ENCODE measurements at places on chromosomes 1 and 21. TPM values are rescaled to one million over a fixed set of nuclear protein-coding genes. Genes with fewer than 3 reads are reported as not detected.

The LAPTM5 gene
- total RNA-seq = 130 TPM

DNA sequence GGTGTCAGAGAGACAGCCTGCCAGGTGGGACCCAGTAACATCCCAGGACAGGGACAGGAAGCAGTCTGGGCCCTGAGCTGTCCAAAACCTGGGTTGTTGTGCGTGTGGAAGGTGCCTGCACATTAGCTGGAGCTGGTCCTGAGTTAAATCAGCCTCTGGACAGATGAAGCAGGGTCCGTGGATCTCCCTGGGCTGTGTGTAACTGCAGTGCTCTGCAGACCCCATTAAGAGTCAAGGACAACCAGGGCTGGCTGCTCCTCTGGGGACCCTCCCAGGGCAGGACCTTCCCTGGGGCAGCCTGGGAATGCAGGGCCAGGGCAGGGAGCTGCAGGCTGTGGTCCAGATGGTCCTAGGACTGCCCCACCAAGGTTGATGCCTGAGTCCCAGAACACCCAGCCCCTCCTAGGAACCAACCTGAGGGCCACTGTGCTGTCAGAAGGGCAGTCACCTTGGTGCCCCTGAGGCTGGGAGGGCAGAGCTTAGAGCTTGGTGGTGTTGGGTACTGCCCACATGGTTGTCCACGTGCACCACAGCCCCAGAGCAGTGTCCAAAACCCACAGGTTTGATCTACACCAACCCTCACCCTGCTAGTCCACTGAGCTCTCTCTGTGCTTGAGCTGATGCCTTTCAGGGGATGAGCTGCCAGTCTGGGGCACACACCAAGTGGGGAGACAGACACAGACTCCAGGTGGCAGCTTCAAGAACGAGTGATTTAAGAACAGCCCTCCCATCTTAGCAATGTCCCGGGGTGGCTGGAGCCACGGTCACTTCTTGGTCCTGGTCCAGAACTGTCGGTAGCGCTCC, 2.9 kb downstream of the MRPL55 start:
- no peak for DNase-seq

DNA sequence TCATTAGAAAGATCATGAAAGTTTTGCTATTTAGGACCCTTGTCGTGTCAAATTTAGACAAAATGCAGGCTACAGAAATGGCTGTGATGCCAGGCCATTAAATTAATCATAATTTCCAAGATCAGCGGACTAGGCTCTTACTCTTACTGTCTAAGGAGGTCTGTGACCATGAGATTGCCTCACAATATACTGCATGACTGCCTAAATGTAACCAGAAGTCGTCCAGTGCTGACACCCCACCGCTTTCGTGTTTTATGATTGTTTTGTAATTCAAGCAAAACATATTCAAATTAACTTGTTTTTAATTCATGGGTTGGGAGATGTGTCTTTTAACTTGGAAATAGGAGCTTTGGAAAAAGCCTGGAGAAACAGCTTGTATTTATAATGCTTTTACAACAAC, 947.5 kb downstream of the BRINP3 start:
- DNase-seq = no peak

- no peak for DNase-seq
These were observed 20.7 kb downstream of the C1QB start for GRCh38 chr1:22673486-22674409.

Data from breast epithelium (tissue), 4 donors.